ENCODE measurements at places on chromosomes 4 and X.

DNA sequence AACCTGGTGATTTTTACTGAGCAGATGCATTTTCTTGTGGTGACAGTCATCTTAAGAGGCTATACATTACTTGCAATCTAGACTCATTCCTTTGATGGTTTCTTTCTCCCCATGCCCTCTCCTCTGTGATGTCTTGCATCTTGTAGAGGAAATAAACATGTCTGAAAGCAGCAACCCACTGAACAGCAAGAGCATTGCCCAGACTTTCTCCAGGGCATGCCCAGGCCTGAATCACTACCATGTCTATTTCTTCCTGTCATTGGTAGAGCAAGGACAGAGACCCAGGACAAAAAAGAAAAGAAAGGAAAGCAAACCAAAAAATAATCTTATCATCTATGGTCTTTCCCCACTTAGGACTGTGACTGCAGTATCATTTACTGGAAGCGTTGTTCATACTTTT, 326.1 kb downstream of the HNRNPD start:
- DNase-seq: no peak

GRCh38 chr4:99945718-99946355, 581 bp downstream of the DNAJB14 start:
- DNase-seq: no peak

DNA sequence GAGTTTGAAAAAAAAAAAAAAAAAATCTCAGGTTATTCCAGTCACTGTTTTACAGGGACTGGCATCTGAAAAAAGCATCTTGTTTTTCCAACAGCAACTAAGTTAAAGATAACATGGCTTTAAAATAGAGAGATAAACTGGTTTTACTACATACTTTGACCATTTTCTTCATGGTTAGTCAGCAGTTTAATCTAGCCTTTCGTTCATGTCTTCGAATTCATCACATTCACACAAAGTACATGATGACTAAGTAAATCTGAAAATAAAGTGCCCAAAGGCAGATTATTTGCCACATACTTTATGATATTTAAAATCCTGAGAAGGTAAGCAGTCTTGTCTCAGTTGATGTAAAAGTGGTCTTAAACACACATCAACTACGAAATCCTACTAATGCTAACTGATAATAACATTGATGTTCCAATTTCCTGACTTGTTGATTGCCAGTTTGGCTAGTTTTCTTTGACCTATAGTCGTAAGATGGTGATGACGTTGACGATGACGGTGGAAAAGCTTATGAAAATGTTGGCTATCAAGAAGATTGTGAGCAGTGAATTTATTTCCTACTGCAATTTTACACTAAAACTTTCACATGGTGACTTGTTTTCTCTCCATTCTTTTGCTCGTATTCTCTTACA, 540.5 kb upstream of the BOD1L1 start:
- DNase-seq: no peak

DNA sequence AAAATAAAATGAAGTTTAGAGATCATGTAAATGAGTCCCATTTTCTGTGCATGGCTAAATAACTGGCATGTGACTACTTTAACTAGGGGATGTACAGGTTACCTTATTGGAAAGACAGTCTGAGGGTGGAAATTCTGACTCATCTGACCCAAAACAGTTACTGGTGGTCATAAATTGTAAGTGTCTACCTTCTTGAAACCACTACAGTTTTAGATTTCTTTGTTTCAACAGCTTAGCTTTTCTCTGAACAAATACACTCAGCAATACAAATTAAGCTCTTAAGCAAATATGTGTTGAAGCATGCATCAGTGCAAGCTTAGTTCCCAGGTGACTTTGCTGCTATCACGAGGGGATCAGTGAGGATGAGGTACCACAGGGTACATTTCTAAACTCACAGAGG, 60.7 kb upstream of the PGM2 start:
- no peak for DNase-seq

DNA sequence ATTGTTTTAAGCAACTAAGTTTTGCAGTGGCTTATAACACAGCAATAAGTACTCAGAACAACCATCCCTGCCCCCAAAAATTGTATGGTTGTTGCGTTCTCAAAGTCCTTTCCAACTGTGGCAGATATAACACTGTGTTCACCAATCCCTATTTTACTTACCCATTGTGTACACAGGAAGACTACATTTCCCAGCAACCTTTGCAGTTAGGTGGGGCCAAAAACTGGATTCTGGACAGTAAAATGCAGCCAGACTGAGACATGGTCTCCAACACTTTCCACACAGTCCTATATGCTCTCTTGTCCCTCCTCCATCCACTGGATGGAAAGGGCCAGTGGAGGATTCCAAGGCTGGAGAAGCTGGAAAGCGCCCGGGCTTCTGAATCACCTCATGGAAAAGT, 523.6 kb downstream of the BCOR start:
- no peak for DNase-seq

GRCh38 chr4:186952709-186953108, 229.1 kb upstream of the FAT1 start:
- DNase-seq: no peak

GRCh38 chr4:8740666-8741395, 130.8 kb downstream of the HMX1 start:
- DNase-seq: no peak

Data from activated naive CD8-positive, alpha-beta T cell treated with anti-CD3 and anti-CD28 coated beads, Interleukin-2, amount 50 U/mL, for 16 hours (primary cell).